ENCODE measurements at places on chromosomes 3 and 15.

GRCh38 chr3:118226206-118226605 is 808.4 kb downstream of the IGSF11 start:
- no peak for DNase-seq

DNA sequence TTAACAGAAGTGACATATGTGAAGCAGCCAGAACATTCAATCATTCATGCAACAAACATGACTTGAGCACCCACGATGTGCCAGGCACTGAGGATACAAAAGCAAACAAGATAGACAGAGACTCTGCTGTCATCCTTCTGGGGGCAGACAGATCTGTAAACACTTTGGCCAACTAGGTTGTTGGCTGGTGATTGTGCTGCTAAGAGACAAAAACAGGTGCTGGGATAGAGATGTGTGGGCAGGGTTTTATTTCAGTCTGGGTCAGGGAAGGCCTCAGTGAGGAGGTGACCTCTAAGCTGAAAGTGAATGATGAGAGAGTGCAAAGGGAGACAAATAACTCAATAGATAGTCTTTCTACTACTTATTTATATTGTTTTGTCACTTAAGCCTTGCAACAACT is 147.0 kb upstream of the VEPH1 start:
- no peak for DNase-seq

- DNase-seq = peak; percentile 100
Measured at GRCh38 chr3:133573054-133573628, 345 bp upstream of the CDV3 start.

GRCh38 chr3:158354713-158355112 is 216.3 kb upstream of the MLF1 start:
- no peak for DNase-seq

DNA sequence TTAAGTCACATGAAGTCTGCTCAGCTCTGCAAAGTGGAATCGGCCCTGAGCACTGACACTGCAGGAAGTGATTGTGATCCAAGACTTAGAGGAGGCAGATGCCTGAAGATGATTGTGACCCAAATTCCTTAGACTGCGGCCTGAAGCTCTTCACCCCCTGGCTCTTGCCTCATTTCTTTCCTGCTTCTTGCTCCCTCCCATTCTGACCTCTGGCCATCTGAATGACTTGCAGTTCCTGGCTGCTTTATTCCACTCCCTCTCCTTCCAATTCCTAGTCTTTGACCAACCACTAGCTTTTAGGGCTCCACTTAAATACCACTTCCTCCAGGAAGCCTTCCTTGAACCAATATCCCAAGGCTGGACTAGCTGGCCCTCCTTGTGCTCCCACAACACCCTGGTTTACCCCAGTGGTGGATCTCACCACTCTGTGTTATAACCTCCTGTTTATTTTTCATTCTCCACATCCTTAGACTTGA is 9.9 kb upstream of the EPB42 start:
- DNase-seq = no peak

DNA sequence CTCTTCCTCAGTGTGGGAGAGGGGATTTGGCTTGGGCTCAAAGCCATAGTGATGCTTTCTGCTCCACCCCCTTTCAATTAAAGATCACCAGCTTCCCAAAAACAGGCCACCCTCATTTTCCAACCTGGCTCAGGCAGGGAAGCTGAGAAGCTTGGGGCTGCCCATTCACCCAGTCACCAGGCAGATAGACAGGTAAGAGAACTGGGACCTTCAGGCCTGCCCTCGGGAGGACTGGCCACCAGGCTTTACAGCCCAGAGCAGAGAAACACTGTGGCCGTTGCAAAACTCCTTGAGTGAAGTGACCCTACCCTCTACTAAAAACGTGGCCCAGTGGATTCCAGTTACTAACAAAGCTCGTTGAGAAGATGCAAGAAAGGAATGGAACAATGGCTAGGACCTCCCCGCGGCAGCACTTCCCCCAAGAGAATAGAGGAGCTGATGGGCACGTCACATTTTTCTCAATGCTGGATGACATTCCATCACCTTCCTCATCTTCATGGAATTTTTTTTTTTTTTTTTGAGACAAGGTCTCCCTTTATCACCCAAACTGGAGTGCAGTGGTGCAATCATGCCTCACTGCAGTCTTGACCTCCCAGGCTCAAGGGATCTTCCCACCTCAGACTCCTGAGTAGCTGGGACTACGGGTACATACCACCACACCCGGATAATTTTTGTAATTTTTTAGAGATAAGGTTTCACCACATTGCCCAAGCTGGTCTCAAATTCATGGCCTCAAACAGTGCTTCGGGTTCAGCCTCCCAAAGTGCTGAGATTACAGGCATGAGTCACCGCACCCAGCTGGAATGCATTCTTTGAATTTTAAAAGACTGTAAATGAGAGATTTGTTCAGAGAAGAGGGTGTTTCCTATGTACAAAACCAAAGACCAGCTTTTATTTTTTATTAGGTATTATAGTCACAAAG is 37.9 kb downstream of the LIPC start:
- no peak for DNase-seq

- DNase-seq = no peak
Measured at GRCh38 chr3:106263011-106263410, 394.2 kb upstream of the CBLB start.

DNA sequence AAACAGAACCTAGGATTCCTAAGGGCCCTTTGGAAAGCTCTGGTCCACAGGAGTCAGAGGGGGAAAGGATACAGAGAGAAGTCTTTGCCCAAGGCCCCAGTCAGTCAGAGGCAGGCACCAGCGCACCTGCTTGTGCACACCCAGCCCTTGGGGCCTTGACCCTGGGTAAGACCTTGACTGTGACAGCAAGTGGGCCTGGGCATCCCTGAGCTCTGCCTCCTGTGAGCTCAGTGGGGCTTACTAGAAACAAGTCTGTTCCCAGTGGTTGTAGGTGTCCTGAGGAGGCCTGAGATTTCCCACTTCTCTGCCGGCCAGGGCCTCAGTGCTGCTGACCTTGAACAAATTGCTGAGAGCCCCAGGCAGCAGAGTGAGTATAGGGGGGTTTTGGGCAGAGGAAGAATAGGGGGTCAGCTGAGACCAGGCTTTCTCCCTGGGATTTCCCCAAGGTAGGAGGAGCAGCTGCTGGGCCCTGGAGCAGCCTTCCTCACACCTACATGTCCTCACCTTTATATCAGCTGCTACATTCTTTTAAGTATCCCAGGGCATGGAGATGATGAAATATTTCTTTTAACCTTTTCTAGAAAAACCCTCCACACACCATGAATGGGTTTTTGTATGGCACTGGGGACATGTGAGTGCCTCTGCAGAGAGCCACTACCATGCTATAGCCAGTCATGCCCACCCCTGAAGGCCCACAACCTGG is 9.7 kb upstream of the DAG1 start:
- no peak for DNase-seq

GRCh38 chr3:183131735-183132134 is 30.8 kb downstream of the LAMP3 start:
- DNase-seq = no peak

Measured in activated T-helper 2 cell treated with anti-CD3 and anti-CD28 coated beads, Interferon-gamma antibody, Interleukin-2, Interleukin-4, amounts not matched to agents 10 μg/mL and 5 μg/mL and 100 μg/mL, durations not matched to agents 14 hours and 24 hours and 36 hours (primary cell).